NCI-H1048 (cell line): ENCODE measurements at places on chromosomes 2 and 18.

- no peak for DNase-seq
These were observed 93.4 kb upstream of the SIX2 start for GRCh38 chr2:45102579-45103117.

GRCh38 chr18:9137168-9138066 is 836 bp downstream of the ANKRD12 start:
- DNase-seq = peak; percentile 29

DNA sequence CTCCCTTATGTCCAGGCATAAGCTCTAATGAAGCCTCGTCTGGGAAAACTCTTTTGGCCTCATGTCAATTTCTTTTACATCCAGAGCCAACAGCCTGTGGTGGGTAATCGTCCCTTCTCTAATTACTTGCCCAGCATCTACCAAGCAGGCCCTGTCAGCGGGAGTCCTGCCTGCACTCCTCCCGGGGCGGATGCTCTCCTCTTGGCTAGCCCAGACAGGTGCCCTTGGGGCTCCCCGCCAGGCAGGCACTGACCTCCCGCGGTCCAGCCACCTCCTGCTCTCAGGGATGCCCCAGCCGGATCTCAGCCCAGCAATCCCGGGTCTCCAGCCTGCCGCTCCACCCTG is 74.2 kb downstream of the NCAPH start:
- DNase-seq = no peak

DNA sequence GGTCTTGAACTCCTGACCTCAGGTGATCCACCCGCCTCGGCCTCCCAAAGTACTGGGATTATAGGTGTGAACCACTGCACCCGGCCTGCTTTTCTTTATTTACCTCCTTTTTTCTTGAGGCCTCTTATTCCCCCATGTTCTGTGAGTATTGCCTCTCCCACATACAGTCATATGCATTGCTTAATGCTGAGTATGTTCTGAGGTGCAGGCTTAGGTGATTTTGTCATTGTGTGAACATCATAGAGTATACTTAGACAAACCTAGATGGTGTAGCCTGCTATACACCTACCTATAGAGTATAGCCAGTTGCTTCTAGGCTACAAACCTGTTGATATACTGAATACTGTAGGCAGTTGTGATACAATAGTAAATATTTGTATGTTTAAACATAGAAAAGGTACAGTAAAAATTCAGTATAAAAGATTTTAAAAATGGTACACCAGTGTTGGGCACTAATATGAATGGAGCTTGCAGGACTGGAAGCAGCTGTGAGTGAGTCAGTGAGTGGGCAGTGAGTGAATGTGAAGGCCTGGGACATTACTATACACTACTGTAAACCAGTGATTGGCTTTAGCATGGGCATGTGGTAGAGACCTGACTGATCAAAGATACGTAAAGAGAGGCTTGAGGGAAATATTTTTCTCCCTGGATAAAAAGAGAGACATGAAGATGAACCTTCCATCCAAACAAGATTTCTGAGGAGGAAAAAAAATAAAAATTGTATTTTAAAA is 17.6 kb downstream of the SLC39A10 start:
- DNase-seq = no peak

- no peak for DNase-seq
These were observed 37.1 kb upstream of the GATA6 start for GRCh38 chr18:22132258-22132657.

- DNase-seq = no peak
These were observed 124.3 kb downstream of the DHRS9 start for GRCh38 chr2:169193618-169194017.

DNA sequence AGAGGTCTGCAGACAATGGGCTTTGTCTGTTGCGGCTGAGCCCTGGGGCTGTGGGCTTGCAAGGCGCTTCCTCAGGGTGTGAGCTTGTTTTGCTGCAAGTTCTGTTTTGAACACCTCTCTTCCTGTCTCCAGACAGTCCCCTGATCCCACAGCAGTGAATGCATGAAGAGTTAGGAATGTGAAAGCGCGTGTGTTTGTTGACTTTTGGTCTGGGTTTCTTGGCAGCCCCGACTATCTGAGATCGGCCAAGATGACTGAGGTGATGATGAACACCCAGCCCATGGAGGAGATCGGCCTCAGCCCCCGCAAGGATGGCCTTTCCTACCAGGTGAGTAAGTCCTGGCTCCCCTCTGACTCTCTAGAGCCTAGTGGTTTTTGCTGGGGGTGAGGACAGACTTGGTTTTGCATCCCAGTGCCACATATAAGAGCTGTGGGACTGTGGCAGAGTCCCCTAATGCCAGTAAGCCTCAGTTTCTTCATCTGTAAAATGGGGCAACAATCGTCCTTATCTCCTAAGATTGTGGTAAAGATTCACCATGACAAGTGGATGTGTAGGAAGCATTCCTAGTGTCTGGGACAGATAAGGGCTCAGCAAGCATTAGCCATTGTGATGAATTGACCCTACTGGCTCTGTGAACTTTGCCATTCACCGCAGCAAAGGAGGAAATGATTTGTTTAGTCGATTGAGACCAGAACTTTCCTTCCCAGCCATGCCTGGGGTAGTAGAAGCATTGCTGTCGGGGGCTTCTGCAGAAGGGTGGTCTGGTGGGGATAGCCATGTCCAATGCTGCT is 3.0 kb downstream of the LBH start:
- no peak for DNase-seq

DNA sequence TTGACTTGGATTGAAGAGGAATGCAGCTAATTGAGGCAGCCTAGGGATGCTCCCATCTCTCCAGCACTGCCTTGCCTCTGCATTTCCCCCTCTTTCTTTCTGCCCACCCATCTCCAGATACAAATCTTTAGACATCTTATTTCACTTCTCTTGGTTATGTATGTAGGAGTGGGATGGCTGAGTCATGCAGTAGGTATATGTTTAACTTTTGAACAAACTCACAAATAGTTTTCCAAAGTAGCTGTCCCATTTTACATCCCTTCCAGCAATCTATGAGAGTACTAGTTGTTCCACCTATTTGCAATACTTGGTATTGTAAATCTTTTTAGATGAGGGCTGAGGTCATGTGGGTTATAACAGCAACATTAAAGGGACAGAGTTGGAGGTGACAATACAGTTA is 329.9 kb downstream of the DYSF start:
- no peak for DNase-seq

- no peak for DNase-seq
These were observed 16.2 kb upstream of the BBS5 start for GRCh38 chr2:169462896-169463695.

GRCh38 chr2:85302121-85302520 is 25.7 kb downstream of the TGOLN2 start:
- DNase-seq = no peak

DNA sequence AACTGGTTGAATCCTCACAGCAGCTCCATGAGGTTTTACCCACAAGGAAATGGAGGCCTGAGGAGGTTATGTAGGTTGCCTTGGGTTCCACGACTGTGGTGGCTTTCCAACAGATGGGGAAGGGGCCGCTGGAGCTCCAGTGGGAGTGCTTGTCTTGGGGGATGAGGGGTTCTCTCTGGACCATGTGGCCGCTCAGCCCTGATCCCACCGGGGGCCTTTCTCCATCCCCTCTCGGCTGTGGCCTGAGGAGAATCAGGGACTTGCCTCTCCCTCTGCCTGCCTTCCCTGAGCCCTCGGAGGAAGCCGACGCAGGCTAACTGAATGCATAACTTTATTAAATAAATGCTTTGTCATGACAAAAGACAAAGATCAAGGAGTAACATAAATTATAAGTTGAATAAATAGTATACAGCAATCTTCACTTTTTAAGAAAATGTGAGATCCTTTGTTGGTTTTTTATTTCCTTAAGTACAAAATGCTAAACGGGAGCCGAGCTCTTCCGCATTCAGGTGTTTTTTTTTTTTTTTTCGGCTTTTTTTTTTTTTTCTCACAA is 23.5 kb downstream of the IGFBP5 start:
- DNase-seq = no peak
